ENCODE measurements at places on chromosomes 4 and X. TPM values are rescaled to one million over a fixed set of nuclear protein-coding genes. Genes with fewer than 3 reads are reported as not detected.

ZC4H2 gene
- total RNA-seq = 11.9 TPM

PDLIM3 gene
- 0.56 TPM for total RNA-seq

RRAGB gene
- 3.3 TPM for total RNA-seq

TEX13D gene
- not detected for total RNA-seq

UGT2B10 gene
- not detected for total RNA-seq

AMOT gene
- total RNA-seq = 0.07 TPM

All from airway epithelial cell (primary cell).